ENCODE measurements at places on chromosomes 7 and 10. TPM values are rescaled to one million over a fixed set of nuclear protein-coding genes. Genes with fewer than 3 reads are reported as not detected.
A peak's percentile ranks its signal among the peaks of the same experiment; 100 is the strongest.

DNA sequence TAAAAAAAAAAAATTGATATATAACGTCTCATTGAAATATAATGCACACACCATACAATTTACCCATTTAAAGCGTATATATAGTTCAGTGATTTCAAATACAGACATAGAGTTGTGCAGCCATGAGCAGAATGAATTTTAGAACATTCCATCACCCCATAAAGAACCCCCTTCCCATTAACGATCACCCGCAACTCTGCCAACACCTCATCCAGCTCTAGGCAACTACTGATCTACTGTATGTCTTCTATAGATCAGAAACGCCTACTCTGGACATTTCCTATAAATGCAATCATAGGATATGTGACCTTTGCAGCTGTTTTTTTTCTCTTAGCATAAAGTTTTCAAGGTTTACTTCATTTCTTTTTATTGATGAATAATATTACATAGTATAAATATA lies 33.4 kb upstream of the GPAM start:
- H3K36me3 ChIP-seq, result no peaks in the 10 kb centered on the region
- H3K4me1 ChIP-seq, result no peaks in the 10 kb centered on the region
- H3K27ac ChIP-seq, result no peak overlapping the region
- H3K27me3 ChIP-seq, result peaks cover 12% of the 10 kb centered on the region

The PRKCQ gene
- total RNA-seq, result 0.23 TPM

The FAM24B gene
- 21.3 TPM for total RNA-seq

DNA sequence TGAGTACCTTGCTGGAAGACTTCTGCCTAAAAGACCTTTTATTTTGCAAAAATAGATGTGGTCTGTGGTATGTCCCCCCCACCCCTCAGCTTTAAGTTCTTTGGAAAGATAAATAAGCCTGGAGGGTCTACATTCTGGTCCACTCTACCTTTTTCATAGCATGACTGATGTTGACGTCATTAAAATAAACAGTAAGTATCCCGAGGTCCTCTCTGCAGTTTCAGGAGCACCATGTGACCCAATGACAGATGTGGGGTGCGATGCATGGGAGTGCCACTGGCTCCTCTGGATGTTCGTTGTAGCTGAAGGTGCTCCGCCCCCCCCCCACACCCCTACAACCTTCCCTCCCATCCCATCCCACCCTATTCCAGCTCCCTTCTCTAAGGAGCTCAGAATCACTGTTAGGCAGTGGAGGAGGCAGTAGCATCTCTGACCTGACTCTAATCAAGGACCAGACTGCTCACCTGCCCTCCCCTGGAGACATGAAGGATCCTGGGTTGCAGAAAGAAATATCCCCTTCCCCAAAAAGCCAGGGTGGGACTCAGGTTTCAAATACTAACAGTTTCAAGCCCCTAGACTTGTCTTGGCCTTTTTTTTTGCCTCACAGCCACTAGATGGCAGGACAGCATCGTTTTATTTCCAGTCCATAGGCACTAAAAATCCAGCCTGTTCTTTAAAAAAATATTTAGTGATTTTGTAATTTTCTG lies 25.1 kb downstream of the CASP7 start:
- no peak overlapping the region for H3K4me3 ChIP-seq
- H3K27ac ChIP-seq, result no peak overlapping the region
- no peaks in the 10 kb centered on the region for H3K27me3 ChIP-seq
- DNase-seq, result peak; percentile 12
- no peaks in the 10 kb centered on the region for H3K4me1 ChIP-seq

The BMPR1A gene
- total RNA-seq, result 94.3 TPM

The CPEB3 gene
- 2.4 TPM for total RNA-seq

Measured in Panc1 (cell line).